ENCODE measurements at places on chromosomes 3 and 15. TPM values are rescaled to one million over a fixed set of nuclear protein-coding genes. Genes with fewer than 3 reads are reported as not detected.

GRCh38 chr3:8884630-8885290 is 78.5 kb downstream of the RAD18 start:
- DNase-seq = no peak

DNA sequence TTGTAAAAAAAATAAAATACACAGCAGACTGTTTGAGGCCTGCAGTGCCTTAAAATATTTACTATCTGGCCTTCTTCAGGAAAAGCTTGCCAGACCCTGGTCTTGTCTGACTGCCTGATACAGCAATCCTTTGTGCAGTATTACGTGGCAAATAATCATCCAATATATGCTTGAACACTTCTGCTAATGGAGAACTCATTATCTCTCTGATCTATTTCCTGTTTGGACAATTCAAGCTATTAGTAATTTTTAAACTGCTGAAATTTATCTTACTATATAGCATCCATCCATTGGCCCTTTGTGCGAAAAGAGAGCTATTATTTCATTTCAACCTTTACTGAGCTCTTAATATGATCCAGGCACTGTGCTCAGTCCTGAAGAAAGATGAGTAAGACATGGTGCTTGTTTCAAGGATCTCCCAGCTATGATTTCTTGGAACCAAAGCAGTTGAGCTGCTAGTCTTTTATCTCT is 15.9 kb downstream of the ATG7 start:
- DNase-seq = no peak

DNA sequence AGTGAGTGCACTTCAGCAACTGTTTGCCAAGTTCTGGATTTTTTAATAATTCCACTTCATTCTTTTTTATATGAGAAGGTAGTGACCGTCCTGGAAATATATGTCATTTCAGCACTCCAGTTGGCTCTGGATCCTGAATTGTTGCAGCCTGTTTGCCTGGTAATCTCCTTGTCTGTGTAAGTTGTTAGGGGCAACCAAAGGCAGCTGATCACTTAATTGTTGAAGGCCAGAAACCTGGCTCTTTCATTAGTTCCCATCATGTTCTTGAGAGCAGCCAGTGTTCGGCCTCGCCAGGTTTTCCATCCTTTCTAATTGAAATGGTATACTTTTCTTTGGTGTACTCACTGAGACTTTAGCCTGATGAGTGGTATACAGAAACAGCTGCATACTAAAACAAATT is 168.6 kb downstream of the SOX2 start:
- DNase-seq = no peak

DNA sequence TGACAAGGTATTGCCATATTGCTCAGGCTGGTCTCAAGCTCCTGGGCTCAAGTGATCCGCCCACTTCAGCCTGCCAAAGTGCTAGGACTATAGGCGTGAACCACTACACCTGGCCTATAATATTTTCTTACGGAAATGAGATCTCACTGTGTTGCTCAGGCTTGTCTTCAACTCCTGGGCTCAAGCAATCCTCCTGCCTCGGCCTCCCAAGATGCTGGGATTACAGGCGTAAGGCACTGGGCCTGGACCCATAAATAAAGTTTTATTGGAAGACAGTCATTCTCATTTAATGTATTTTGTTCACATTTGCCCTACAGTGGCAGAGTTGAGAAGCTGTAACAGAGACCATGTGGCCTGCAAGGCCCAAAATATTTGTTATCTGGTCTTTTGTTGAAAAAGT is 142.1 kb downstream of the RBPMS2 start:
- no peak for DNase-seq

DNA sequence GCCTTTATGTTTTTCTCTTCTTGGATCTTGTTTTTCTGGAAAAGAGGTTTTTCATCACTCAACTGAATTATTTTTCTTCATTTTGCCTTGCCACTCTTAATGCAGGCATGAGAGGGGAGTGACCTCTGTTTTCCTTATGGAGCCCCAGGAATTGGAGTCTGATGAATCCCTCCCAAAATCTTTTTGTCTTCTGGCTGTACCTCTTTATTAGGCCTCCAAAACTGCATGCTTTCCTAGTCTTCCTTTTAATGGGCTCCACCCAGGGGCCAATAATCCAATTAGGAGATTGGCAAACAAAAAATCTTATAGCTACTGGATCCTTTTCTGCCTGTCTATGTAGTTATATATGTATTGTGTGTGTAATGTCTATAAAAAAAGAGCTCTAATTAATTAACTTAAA is 192.4 kb upstream of the PEX5L start:
- DNase-seq = no peak

DNA sequence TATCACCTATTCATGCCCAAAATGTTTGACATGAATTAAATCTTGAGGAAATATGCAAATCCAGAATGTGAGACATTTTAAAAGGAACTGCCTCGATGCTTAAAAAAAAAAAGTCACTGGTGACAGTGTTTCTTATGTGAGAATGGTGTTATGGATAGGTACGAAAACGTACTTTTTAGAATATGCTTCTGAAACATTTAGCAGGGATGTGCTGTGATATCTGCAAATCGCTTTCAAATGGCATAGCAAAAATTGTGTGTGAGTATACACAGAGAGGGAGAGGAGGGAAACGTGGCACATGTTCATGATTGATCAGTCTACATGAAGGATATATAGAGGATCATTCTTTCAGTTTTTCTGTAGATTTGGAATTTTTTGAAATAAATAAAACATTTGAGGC is 16.0 kb downstream of the CCNB2 start:
- no peak for DNase-seq

- no peak for DNase-seq
Observed at GRCh38 chr3:197353867-197354567, 55.6 kb upstream of the DLG1 start.

DNA sequence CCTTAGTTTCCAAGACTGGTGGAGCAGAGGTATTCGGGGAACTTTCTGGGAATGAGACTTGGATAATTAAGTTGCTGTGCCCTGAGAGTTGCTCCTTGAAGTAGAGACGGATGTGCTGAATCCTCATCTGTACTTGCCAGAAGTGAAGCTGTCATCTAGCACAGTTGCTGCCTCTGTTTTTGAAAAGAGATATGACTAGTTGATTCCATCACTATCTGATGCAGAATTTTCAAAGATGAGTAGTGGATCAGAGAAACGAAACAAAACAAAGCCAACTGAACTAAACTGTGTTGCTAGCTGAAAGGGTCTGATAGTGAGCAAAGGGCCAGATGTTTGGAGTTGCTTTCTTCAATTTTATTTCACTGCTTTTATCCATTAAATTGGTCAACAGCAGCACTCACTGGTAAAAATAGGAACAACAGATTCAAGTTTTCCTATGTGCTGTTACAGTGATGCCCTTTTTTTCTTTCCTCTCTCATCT is 52.7 kb downstream of the MITF start:
- DNase-seq = no peak

DNA sequence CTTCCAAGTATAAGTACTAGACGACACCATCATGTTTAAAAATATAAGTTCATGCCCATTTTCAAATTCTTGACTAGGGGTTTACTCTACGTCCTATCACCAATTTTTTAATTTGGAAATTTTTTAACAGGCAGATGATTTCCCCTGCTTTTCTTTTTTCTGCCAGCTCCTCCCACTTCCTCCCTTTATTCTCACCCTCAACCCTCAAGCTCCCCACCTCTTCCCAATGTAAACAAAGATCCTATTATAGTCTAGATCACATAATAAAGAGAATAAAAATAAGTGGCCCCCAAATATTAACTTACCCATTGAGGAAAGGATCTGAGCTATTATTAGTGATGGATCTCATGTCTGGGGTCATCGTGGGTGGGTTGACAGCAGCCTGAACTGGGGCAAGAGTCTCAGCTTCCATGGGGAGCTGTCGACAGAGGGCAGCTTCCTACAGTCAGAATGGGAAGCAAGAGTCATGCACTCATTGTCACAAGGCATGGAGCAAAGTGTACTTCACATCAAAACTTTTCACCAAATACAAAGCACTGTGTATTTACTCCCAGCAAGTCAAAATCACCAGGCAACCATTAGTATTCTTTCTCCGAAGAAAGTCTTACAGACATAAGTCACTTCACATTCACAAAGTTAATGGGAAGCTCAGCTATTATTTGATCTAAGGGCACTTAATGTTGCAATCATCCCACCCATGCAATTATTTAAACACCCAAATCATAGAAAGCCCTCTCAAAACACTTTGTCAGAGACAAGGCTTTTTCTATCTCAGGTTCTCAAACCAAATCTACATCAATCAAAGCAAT is 53.2 kb downstream of the TM4SF4 start:
- no peak for DNase-seq

DNA sequence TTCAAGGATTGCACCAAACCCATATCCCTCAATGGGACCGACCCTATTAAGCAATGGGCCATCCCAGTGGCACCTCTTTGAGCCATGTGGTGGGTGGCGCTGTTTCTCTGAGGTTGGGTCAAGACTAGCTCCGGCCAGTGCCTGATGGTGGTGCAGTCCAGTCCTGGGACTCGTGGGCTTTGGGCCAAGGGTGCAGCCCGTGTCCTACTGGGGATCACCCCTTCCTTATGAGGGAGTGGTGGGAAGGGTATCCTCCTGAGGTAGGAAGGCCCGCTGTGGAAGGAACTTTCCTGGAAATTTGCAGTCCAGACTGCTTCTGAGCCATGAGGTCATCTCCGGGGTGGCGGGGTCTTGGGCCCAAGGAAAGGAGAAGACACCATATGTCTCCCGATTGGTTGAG is 231.6 kb downstream of the SNRPN start:
- DNase-seq = peak; percentile 17

DNA sequence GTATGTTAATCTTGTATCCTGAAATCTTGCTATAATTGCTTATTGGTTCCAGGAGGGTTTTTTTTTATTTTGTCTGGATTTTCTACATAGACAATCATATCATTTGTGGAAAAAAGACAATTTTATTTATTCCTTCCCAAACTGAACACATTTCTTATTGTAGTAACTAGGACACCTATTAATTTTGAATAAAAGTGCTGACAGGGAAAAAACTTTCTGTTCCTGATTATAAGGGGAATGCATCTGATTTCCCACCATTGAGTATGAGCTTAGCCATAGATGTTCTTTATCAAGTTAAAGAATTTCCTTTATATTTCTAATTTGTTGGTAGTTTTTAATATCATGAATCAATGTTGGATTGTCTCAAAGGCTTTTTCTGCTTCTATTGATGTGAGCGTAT is 460.7 kb upstream of the CNTN3 start:
- no peak for DNase-seq

Gene EXOG
- 23.2 TPM for total RNA-seq

Measured in Right ventricle myocardium superior (tissue), 1 donor.